ENCODE measurements at places on chromosomes 11 and 22.
A peak's percentile ranks its signal among the peaks of the same experiment; 100 is the strongest.

GRCh38 chr22:41491374-41492100 lies 22.6 kb downstream of the ACO2 start:
- DNase-seq = no peak

- no peak for DNase-seq
These were observed 45.5 kb upstream of the ALKBH3 start for GRCh38 chr11:43835104-43835503.

DNA sequence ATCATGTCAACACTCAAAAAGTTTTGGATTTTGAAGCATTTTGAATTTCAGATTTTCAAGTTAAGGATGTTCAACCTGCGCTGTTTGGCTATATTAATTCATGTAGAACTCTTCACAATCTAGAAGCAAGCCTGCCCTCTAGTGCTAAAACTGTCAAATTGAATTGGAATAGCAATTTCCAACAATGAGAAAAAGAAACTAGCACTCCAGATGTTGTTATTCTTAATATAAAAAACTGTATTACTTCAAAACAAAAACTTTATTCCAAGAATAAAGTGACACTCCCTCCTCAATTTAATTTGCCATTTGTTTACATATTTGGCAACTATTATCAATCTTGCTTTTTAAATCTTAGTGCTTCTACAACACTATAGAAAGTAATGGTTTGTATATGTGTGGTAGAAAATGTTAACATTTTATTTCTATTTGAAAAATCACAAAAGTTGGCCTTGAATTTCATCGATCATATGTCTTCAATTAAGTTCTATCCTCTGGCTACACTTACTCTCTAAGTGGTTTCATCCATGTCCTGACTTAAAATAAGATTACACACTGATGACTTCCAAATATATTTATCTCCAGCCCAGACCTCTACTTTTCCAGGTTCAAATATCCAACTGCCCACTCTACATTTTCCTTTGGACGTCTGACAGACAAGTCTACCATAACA lies 36.6 kb downstream of the DCUN1D5 start:
- no peak for DNase-seq

DNA sequence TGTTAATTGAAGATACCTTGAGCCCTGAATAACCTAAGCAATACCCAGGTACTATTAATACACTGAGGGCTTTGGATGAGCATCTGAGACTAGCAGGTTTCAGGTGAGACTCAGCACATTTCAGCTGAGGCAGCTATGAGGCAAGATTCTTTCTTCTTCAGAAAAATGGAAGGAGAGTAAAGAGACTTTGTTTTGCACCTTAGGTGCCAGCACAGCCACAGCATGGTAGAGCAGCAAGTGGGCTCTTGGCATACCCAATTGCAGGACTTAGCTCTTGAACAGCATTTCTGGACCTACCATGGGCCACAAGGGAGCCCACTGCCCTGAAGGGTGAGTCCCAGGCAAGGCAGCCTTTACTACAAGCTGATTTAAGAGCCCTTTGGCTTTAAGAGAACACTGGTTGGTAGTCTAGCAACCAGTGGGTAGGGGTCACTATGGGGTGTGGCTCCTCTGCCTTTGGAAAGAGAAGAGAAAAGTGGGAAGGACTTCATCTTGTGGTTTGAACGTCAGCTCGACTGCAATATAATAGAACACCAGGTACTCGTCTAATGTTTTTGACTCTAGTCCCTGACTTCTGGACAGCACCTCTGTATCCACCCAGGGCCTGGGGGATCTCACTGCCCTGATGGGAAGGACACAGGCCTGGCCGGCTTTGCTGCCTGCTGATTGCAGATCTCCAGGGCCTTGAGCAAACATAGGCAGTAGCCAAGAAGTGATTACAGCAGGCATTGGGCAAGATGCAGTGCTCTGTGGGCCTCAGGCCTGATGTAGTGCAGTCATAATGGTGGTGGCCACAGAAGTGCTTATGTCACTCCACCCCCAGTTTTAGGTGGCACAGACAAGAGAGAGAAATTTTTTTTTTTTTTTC lies 73.3 kb downstream of the GLYATL1 start:
- no peak for DNase-seq

GRCh38 chr11:36948460-36949127 lies 350.6 kb upstream of the RAG2 start:
- no peak for DNase-seq

DNA sequence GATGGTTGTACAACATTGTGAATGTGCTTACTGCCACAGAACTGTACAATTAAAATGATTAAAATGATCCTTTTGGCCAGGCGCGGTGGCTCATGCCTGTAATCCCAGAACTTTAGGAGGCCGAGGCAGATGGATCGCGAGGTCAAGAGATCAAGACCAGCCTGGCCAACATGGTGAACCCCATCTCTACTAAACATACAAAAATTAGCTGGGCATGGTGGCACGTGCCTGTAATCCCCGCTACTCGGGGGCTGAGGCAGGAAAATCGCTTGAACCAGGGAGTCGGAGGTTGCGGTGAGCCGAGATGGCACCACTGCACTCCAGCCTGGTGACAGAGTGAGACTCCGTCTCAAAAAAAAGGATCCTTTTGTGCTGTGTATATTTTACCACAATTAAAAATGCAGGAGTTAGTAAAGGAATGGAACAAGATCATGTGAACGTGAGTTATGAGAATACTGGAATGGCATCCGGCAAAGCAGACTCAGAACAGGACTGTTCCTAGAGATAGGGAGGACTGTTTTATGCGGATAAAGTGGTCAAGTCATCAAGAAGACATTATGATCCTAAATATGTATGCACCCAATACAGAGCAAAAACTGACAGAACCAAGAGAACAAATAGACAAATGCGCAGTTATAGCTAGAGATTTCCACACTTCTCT lies 58.0 kb upstream of the CLDN5 start:
- no peak for DNase-seq

DNA sequence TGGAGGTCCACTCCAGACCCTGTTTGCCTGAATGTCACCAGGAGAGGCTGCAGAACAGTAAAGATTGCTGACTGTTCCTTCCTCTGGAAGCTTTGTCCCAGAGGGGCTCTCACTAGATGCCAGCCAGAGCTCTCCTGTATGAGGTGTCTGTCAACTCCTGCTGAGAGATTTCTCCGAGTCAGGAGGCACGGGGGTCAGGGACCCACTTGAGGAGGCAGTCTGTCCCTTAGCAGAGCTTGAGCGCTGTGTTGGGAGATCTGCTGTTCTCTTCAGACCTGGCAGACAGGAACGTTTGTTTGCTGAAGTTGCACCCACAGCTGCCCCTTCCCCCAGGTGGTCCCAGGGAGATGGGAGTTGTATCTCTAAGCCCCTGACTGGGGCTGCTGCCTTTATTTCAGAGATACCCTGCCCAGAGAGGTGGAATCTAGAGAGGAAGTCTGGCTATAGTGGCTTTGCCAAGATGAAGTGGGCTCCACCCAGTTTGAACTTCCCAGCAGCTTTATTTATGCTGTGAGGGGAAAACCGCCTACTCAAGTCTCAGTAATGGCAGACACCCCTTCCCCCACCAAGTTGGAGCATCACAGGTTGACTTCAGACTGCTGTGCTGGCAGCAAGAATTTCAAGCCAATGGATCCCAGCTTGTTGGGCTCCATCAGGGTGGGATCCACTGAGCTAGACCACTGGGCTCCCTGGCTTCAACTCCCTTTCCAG lies 99.4 kb downstream of the PDE3B start:
- no peak for DNase-seq

- no peak for DNase-seq
These were observed 30.7 kb downstream of the SCUBE2 start for GRCh38 chr11:9060700-9061111.

- DNase-seq = no peak
These were observed 50.9 kb downstream of the APOL1 start for GRCh38 chr22:36303874-36304273.

GRCh38 chr11:120281143-120281795 lies 41.3 kb downstream of the POU2F3 start:
- DNase-seq = no peak

DNA sequence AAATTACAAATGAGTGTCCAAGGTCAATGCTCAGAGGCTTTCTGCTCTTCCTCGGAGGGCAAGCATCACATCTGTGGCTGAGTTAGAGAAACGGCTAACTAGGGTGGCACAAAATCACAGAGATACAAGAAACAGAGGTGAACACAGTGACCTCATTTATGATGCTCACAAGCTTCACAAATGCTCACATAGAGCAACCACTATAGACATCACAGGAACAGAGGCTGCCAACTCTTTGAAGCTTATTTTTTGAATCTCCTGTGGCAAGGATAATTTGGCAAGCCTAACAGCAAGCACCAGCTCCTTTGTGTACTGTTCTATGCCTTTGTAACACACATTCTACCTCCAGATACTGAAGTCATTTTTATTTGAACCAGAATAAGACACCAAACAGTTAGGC lies 416.5 kb upstream of the DDI1 start:
- DNase-seq = no peak

DNA sequence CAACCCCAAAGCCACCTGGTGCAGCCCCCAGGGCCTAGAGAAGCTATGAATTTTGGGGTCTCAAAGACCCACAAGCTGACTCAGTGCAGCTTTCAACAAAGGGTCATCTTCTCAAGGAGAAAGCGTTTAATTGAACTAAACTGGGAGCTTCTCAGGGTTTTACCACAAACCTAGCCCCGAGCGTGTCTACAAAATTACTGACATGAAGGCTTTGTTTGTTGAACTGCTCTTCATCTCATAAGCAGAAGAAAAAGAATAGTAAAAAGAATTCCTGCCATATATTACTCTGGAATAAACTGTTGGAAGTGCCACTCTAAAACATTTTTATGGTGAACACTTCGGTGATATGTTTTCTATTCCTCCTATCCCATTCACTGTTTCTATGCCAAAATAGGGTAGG lies 50.8 kb upstream of the INCENP start:
- DNase-seq = no peak

DNA sequence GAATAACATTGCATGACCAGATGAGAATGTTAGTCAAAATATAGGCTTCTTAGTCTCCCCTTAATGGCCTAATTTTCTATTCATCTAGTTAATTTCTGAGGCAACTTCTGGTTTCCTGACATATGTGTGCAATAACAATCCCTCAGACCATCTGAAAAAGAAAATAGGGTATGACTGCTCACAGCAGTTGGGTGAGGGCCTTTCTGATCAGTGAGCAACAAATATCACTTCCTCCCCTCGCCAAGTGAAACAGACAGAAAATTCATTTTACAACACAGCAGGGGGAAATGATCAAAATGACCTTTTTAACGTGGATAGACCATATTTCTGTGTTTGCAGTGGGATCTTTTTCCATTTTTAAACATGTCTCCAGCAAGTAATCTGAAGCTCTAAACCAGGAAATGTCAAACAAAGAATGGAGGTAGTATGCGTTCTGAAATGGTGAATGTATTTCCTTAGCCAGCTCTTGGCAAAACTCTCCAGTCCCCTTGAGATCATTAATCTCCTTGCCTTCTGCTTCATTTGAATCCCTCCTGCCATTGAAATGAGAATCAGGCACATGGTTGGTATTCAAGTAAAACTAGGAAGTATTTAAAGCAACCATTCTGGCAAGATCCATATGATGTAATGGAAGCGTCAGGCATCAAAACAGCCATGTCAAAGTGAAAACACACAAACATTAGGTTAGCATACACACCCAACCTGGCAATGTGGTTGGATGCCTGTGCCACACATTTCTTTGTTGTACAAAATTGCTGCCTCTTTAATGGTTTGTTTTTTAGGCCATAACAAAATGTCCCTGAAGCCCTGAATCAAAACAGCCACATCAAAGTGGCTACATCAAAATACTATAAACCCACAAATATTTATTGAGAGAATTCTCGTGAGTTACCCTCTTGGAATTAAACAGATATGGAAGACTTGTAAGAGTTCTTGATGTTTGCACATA lies 100.1 kb downstream of the SLC1A2 start:
- no peak for DNase-seq

GRCh38 chr11:121257976-121258375 lies 34.6 kb upstream of the SC5D start:
- no peak for DNase-seq

DNA sequence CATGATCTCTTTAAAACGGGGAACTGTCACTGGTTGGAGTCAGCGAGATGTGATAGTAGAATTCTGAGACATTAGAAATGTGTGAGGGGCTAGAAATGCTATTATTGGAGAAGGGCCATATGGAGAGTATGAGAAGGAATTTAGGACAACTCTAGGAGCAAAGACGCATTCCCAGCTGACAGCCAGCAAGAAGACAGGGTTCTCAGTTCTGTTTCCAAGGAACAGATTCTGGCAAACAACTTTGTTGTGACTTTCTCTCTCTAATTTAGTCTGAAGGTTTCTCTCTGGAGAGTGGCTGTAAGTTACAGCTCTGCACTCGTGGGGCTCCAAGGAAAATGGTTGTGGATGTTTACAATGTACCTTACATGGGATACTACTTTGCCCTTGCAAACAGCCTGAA lies 876.3 kb downstream of the FAM181B start:
- DNase-seq = no peak

DNA sequence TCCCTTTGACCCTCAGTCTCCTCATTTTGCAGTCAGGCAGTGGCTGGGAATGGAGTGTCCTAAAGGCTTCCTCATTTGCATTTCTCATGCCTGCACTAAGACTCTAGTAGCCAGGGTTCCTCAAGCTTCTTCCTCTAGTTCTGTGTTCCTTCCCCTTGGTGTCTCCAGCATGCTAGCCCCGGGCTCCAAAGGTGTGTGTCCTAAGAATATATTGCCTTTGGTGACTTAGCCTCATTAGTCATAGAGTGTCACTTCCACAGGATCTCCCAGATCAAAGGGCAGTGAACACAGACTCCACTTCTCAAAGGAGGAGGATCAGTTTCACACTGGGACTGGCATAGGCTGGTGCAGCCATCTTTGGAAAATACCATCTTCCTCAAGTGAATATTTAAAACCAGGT lies 21.4 kb upstream of the ACER3 start:
- no peak for DNase-seq

- no peak for DNase-seq
These were observed 10.5 kb downstream of the TPST2 start for GRCh38 chr22:26579331-26579886.

DNA sequence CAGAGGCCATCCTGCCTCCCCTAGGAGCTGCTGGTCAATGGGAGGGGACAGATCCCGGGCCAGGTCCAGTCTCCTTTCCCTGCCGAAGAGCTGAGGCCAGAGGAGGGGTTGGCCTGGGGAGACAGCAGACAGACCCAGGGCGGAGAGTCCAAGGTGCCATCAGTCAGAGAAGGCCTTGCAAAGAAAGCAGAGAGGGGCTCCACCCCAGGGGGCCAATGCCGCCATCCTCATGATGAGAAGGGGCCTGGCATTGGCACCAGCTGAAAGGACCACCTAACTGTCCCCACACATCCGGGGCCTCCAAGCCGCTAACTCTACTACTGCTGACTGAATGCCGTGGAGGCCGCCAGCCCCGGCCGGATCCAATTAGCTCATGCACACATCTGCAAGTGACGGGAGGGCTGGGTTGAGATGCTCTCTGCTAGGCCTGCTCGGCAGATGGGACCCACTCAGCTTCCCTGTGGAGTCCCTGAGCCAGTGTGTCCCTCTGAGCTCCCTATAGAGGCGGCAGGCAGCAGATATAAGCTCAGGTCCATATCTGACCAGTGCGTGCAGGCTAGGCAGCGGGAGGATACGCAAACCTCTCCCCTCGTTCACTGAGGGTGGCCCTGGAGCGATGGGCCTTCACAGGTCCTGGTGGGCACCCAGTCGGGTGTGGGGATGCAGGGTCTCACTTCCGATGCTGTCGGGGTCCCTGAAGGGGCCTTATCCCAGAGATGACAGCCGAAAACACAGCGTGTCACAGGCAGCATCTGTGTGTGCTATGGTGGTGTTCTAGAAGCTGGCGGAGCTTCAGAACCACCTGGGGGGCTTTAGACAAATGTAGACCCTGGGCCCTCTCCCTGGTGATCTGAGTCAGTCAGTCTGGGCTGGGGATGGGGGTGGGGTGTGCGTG lies 183.9 kb downstream of the CTTN start:
- no peak for DNase-seq

GRCh38 chr11:19813158-19813879 lies 100.7 kb downstream of the NAV2 start:
- no peak for DNase-seq

GRCh38 chr11:16945671-16946469 lies 68.3 kb downstream of the PLEKHA7 start:
- peak; percentile 47 for DNase-seq

All from neural crest cell (in vitro differentiated cells).